ENCODE measurements at places on chromosomes 12 and 14.

- DNase-seq = no peak
These were observed 1.4 kb downstream of the APAF1 start for GRCh38 chr12:98646294-98647090.

GRCh38 chr14:50864946-50865345 is 6.9 kb upstream of the ABHD12B start:
- no peak for DNase-seq

GRCh38 chr14:80996049-80996901 is 40.9 kb downstream of the TSHR start:
- DNase-seq = peak; percentile 1

DNA sequence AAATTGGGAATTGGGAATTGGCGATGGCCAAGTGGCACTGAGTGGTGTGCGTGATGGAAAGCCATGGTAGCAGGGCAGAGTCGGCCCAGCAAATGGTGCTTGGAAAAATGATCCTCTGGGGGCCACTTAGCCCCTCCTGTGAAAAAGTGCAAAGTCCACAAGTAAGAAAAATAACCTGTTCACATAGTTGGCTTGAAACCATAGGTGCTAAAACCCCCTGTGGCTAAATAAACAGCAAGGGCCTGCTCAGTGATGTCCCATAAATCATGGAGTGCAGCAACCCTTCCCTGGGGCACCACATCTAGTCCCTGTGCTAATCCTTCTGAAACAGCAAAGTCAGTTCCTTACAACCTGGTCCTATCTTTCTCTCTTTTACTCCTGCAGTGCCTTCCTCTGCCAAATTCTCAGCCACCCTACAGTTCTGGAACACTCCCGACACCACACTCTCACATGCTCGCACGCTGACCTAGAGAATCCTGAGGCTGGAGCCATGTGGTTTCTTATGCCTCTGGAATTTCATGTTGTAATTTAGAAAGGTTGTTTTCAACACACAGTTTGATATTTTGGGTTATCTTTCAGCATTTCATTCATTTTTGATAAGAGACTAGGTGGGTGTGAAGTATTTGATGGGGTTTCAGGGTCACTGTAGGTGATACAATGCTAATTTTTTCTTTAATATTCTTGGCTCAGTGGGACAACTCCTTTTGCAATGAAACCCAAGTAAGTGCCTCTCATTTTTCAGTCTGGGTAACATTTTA is 123.6 kb downstream of the SMOC1 start:
- DNase-seq = peak; percentile 96

GRCh38 chr12:39915249-39915648 is 190.6 kb downstream of the SLC2A13 start:
- no peak for DNase-seq

DNA sequence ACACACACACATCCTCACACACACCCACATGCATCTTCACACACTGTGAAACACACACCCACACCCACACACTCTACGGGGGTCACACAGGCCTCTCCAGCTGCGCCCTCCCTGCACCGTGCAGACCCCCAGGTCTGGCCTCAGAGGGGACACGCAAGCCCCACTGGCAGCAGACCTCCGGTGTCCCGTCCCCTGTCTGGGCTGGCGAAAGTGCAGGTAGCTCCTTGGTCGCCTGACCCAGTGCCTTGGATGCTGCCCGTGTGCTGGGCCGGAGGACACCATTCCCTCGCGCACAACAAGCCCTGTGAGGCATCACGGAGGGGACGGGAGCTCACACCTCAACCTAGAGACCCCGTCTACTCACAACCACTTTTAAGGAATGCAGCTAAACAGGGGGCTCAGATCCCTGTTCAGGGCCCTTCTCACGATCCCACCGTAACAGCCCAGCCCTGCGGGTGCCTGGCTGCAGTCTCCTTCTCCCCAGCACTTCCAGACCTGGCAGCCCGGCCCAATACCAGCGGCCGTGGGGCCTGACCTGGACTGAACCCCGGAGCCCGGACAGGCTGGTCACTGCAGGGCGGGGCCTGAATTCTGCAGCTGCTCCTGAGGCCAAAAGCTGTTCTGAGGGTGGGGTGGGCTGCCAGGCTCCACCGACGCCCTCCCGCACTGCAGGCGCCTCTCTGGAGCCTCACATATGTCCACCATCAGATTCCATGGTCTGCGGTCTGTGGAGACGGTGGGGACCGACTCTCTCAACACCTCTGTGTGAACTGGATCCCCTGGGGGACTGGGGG is 42.1 kb upstream of the FZD10 start:
- DNase-seq = no peak
